ENCODE measurements at places on chromosomes 1 and 21.

DNA sequence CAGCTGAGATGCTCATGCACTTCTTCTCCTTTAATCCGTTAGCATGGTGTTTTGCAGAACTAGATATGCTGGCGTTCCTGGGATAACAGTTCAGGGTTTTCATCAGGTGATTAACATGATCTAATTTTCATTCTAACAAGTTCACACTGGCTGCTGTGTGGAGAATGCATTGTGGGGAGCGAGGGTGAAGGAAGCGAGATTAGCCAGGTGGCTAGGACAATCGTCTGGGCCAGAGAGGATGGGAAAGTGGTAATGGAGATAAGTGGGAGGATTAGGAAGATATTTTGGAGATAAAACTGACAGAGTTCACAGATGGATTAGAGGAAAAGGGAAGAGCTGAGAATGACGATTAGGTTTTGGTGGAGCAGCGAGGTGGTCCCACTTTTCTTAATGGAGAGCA, 138.1 kb upstream of the MAGI3 start:
- DNase-seq = no peak

DNA sequence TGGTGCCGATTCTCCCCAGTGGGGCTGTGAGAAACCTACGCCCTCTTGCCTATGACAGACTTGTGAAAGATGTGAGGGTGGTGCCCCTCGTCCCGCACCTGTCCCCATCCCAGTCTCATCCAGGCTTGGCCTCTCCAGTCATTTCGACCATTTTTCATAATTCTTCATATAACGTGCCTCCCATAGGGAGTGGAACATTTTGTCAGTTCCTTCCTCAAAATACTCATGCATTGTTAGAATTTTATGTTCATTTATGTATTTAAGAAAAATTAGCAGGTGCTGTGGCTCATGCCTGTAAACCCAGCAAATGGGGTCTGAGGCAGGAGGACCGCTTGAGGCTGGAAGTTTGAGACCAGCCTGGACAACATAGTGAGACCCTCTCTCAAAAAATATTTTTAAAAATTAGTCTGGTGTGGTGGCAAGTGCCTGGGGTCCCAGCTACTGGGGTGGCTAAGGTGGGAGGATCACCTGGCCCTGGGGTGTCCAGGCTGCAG, 19.7 kb upstream of the SMPDL3B start:
- no peak for DNase-seq

GRCh38 chr21:34360488-34361241, 3.1 kb upstream of the KCNE2 start:
- no peak for DNase-seq

DNA sequence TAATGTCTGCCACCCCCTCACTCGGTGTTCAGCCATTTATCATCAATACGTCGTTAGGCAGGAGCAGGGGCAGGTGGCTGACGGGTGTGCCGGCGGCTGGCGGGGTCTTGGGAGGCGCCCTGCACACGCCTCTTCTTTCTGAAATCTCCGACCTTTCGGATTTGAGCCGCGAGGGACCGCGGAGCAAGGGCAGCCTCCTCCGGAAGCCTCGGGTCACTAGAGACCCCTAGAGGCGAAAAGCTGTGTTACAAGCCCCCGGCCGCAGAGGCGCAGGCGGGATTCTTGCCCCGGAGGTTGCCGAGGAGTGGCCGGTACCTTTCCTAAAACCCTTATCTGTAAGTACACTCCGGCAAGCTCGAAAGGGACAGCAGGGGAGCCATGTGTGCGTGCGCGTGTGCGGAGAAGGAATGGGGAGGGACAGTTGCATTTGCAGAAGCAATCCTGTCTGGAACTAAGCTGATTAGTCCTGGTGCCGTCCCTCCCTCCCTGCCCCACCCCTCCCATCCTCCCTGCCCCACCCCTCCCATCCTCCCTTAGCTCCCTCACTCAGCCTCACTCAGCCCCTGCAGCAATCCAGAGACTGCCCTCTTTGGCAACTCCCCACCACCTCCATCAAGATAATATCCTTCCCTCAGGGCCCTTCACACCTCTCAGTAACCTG, 11.0 kb downstream of the BRINP2 start:
- no peak for DNase-seq

DNA sequence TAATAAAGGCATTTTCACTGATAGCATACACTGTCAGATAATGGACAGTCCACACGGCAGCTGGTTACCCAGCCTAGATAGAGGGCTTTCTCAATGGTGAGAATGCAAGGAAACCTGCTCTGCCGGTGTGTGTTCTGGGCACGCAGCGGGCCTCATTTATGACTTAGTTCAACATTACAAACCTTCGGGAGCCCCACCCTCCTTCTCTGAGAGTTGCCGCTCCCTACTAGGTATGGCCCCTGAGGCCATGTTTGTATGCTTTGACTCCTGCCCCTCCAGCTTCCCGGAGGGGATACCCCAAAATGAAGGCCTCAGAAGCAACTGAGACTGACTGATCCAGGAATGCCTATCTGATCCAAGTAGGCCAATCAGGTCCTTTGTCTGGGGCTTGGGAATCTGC, 17.2 kb upstream of the FABP3 start:
- no peak for DNase-seq

DNA sequence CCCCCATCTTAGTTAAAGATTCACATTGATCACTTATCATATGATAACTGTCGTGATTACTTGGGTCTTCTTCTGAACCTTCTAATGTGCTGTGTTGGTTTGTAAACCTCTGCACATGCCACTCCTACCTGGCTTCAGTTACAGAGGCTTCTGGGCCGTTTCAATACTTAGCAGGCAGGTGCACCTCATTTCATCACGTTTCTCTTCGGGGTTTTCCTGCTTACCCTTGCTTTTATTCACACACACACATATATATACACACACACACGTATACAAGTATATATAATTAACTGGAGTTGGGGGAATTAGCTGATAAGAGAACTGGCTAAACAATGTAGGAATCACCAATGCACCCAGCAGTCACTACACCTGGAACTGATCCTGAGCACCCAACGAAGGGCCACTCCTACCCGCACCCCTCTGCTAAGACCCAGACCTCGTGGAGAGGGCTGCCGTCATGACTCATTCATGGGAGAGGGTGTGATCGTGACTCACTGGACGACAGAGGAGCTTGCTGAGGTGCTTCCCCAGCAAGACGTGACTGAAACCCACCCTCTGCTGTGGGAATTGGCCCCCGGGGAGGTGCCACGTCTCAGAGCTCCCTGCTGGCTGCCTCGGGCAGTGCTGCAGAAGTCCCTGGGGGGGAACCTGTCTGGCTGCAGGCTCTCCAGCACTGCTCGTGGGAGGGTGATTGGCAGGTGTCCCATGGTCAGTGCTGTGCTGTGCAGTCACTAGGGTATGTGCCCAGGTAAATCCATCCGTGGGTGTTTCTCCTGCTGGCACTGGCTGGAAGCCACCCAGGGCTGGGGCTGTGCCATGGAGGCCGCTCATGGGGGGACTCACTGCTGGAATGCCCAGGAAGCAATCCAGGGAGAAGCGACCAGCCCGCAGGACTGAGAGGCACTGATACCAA, 166.6 kb downstream of the DYRK1A start:
- peak; percentile 15 for DNase-seq

DNA sequence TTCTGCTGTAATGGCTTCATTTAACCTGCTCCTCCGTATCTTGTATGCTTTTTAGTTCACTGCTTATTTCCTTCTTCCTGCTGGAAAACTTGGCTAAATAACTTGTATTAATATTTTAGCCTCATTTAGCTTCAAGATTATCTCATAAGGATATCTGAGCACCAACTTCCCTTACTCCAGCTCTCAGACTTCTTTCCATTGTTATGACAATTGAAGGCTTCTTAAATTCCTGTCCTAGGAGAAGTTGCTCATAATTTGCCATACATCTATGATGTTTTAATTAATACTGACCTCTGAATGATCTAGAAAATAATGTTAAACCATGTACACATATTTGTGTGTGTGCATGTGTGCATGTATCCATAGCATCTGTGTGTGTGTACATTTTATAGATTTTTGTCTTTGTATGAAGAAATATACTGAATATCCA, 1524.4 kb upstream of the TPTE start:
- no peak for DNase-seq

GRCh38 chr1:116544588-116545358, 26.1 kb downstream of the CD58 start:
- DNase-seq = no peak

DNA sequence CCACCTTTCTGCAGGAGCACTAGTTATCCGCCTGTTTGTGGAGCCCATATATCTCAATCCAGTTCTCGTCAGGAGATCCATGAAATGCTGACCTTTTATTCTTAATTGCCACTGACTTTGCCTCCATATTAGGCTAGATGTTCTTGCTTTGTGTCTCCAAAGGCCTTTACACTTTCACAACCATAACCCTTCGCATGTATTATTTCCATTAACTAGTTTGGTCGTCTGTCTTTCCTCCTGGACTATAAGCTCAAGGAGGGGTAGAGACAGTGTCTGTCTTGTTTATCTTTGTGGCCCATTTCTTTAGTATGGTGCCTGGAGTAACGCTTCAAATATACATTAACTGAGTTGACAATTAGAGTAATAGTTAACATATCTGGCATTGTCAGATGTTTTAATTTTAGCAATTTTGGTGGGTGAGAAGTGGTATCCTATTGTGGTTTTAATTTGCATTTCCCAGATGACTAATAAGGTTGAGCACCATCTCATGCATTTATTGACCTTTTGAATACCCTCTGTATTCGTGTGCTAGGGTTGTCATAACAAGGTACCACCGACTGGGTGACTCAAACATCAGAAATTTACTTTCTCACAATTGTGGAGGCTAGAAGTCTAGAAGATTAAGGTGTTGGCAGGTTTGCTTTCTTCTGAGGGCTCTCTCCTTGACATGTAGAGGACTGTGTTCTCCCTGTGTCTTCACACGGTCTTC, 21.7 kb upstream of the IL12RB2 start:
- peak; percentile 11 for DNase-seq

All from RKO (cell line).